Stimulated activated CD4-positive, alpha-beta T cell treated with anti-CD3 and anti-CD28 coated beads, Interleukin-4, amount 100 ng/mL, for 4 hours (primary cell): ENCODE measurements at places on chromosomes 4 and X.

- no peak for DNase-seq
Observed at GRCh38 chr4:136810626-136811025, 721.7 kb downstream of the PCDH18 start.

- DNase-seq: no peak
Observed at GRCh38 chr4:187172340-187172761, 448.7 kb upstream of the FAT1 start.

DNA sequence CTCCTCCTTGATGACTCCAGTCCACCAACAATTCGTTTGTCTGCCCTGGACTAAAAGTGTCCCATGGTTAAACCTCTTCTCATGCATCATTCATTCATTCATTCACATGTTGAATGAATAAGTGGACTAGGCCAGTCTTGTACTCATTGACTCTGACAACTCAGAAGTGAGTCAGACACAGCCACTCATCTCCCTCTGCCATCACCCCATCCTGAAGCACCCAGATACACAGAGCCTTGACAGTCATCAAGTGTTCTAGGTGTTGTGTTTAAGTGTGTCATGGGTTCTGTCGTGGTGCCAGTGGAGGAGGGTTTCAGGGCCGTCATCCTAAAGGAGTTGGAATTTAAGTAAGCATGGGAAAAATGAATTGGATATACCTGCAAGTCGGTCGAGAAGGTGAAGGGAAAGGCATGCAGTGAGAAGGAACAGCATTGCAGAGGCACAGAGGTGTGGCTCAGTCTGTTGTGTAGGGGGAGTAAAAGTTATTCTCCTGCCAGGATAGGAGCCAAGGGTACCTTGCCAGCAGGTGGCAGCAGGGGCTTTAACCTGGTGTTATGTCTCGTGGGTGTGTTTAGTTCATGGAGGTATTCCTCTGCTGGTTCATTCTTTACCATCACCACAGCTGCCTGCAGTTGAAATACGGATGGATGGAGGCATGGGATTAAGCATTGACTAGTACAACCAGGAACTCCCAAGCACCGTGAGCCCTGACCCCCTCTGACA lies 18.3 kb downstream of the MAGED2 start:
- no peak for DNase-seq

DNA sequence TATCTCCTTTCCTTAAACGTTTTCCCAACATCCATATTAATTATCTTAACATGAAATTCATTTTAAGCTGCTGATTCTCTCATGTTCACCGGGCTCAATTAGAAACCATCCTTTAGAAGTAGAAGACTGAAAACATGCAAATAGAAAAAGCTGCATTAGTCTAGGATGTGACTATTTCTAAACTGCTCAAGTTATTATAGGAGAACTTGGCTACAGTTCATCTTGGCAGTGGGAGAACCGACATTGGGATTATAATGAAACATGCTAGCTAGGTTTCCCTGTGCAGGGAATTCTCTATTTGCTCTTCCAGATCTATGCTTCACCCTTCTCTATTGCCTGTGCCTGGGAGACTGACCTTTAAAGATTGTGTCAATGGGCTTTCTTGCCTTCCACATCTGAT lies 151.0 kb upstream of the PPARGC1A start:
- DNase-seq: no peak

GRCh38 chr4:102474736-102475504 lies 26.2 kb upstream of the NFKB1 start:
- DNase-seq: no peak

DNA sequence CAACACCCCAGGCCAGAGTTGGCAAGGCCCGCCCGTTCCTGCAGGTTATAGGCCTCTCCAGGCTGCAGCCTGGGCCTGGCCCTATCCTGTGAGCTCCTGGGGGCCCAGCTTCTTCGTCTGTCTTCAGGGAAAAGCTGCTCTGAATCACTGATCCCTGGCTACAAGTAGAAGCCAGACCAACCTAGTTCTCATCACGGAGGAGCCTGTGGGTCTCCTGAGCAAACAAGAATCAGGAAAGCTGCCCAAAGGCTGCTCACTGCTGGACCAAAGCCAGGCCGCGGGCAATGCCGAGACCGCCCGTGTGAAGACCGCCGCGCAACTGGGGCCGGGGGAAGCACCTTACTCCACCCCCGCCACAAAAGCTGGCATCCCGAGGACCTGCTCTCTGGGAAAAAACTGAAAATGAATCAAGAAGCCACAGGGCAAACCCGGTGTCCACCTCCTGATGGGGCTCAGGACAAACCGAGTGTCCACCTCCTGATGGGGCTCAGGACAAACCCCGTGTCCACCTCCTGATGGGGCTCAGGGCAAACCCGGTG lies 12.8 kb downstream of the CTBP1 start:
- DNase-seq: no peak

- no peak for DNase-seq
Observed at GRCh38 chrX:38732866-38733265, 68.4 kb upstream of the MID1IP1 start.

- DNase-seq: no peak
Observed at GRCh38 chrX:120794525-120794975, 81.1 kb downstream of the CT47B1 start.

DNA sequence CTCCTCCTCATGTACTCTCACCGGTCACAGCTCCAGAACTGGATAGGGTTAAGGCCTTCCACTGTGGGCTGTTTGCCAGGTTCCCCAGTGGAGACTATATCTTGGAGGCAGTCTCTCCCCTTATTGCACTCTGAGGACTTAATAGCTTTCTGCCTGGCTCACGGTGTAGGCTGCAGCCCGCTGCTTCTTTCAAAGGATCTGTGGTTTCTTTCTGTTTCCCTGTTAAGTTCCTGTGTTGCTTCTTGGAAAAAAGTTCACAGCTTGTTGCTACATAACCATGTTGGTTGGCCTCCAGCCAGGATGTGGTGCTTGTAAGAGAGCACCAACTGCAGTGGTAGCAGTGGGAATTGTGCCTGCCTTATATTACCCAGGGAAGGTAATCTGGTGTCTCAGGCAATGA lies 24.9 kb upstream of the ZDHHC15 start:
- no peak for DNase-seq

GRCh38 chrX:136814847-136815750 lies 34.4 kb upstream of the ARHGEF6 start:
- DNase-seq: no peak

GRCh38 chrX:154695911-154696675 lies 42.7 kb upstream of the CTAG2 start:
- no peak for DNase-seq

GRCh38 chr4:99028187-99028586 lies 32.7 kb downstream of the METAP1 start:
- no peak for DNase-seq

- no peak for DNase-seq
Observed at GRCh38 chr4:131001371-131001770, 1905.4 kb downstream of the C4orf33 start.

GRCh38 chrX:110015032-110015431 lies 12.1 kb downstream of the TMEM164 start:
- no peak for DNase-seq

DNA sequence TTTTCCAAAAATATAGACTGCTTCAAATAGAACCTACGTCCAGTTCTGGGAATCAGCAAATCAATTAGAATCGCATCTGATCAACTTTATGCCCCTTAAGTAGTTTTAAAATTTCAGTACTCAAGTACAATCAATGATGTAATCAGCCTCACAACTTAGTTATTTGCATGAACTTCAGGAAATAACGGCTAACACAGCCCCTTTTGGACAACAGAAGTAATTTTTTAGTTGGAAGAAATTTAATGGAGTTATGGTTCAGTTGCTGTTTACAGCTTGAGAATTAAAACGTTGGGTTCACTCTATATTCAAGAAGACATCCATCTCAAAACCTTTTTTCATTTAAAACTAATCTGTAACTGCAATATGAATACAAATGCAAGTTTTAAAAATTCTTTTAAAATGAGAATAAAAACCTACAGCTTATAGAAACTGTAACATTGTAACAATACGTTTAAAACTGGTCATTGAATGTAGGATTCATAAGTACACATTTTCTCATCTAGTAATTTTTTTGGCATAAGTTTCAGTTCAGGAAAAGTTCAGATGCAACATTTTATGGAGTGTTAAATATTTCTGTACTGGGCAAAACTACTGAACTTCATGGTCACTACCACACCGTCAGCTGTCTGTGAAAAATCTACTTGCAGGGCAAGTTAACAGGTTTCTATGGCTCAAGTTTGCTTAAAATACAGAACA lies 956 bp downstream of the TAPT1 start:
- no peak for DNase-seq

- no peak for DNase-seq
Observed at GRCh38 chrX:106039920-106040319, 1.4 kb upstream of the SERPINA7 start.

GRCh38 chrX:38220024-38220414 lies 652 bp downstream of the SRPX start:
- DNase-seq: no peak

- no peak for DNase-seq
Observed at GRCh38 chr4:128353791-128354190, 66.2 kb upstream of the PGRMC2 start.

- no peak for DNase-seq
Observed at GRCh38 chr4:815464-816146, 10.3 kb downstream of the CPLX1 start.

GRCh38 chr4:76407440-76408119 lies 13.4 kb downstream of the CCDC158 start:
- DNase-seq: no peak

GRCh38 chr4:183337349-183337748 lies 15.1 kb upstream of the CLDN24 start:
- no peak for DNase-seq

DNA sequence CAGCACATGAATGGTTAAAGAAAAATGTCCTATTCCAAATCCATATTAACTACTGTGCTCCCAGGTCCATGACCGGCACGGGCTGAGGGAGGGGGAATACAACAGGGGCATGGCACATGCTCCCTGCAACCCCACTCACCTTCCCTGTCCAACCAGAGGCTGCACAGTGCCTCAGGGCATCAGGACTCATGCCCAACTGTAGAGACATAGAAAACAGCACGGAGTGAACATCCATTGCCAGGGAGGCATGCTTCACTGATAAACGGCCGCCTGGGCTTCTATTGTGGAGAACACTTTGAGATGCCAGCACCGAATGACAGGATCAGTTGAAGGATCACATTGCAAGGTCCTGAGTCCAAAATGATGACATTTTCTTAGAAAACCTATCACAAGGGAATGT lies 140.6 kb downstream of the STK32B start:
- no peak for DNase-seq
